ENCODE measurements at places on chromosomes 12 and 14. TPM values are rescaled to one million over a fixed set of nuclear protein-coding genes. Genes with fewer than 3 reads are reported as not detected.
A peak's percentile ranks its signal among the peaks of the same experiment; 100 is the strongest.

DNA sequence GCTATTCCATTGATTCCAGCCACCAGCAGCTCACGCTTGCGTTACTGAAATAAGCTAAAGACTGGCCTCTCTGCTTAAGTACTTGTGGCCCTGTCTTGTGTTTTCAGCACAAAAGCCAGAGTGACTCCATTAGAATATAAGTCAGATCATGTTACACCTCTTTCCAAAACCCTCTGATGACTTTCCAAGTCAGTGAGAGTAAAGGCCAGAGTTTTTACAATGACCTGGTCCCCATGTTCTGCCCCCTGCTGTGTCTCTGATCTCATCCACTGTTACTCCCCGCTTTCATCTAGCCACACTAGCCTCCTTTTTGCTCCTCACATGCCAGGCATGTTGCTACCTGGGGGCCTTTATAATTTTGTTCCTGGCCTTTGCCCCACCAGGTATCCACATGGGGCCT, 6.9 kb upstream of the CKAP4 start:
- no peaks in the 10 kb centered on the region for H3K27me3 ChIP-seq
- no peaks in the 10 kb centered on the region for H3K36me3 ChIP-seq
- peaks cover 6% of the 10 kb centered on the region for H3K4me1 ChIP-seq

DNA sequence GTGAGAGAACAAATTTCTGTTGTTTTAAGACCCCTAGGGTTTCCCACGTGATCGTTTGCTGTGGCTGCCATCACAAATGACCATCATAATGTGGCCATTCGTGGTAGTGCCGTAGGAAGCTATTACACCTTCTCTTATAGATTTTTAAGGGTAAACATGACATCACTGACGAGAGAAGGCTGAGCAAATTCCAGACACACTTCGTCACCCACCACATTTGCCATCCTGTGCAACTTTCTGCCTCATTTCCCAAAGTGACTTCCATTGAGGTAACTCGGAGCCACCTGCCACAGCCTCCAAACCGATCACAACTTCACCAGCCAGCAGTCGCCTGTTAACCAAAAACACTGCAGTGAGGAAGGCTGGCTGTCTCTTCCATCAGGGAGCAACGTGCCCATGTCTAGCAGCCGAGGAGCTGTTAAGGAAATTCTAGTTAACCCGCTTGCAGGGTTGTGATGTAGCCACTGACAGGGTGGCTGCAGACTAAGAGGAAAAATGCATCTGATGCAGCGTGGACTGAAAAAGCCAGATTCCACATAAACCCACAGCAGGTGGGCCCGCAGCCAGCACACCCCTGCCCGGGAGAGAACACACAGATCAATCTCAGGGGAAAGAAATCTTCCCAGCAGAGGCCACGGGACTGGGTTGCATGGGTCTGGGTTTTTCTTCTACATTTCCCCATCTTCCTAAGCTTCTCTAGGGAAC, 44.6 kb downstream of the CCDC85C start:
- peak overlapping the region; percentile 70 for H3K27ac ChIP-seq
- H3K36me3 ChIP-seq, result no peaks in the 10 kb centered on the region
- H3K27me3 ChIP-seq, result no peaks in the 10 kb centered on the region
- peaks cover 39% of the 10 kb centered on the region for H3K4me1 ChIP-seq

GRCh38 chr14:33774723-33775470, 176.0 kb downstream of the EGLN3 start:
- H3K27me3 ChIP-seq, result no peaks in the 10 kb centered on the region
- no peak overlapping the region for H3K4me3 ChIP-seq
- no peak for DNase-seq
- H3K36me3 ChIP-seq, result no peaks in the 10 kb centered on the region
- no peaks in the 10 kb centered on the region for H3K4me1 ChIP-seq

GRCh38 chr14:86420131-86420530, 890.2 kb downstream of the FLRT2 start:
- H3K4me1 ChIP-seq, result no peaks in the 10 kb centered on the region
- no peak overlapping the region for H3K4me3 ChIP-seq
- no peak overlapping the region for H3K27ac ChIP-seq
- DNase-seq, result no peak
- H3K36me3 ChIP-seq, result no peaks in the 10 kb centered on the region

DNA sequence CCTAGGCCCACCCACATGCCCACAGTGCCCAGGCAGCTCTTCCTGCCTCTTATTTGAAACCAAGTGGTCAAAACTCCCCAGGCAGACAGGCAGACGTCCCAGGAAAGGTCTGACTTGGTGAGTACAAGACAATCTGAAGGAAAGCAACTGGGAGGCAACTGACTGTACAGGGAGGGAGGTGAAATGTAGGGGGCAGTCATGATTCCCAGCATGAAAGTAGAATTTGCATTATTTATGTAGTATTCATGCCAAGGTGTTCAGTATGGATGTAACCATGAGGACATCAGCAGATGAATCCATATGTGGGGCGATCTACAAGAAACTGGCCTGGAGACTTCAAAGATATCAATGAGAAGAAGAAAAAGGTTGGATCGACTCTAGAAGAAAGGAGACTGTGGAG, 46.1 kb downstream of the SLC24A4 start:
- peaks cover 6% of the 10 kb centered on the region for H3K27me3 ChIP-seq
- no peaks in the 10 kb centered on the region for H3K36me3 ChIP-seq
- no peak overlapping the region for H3K4me3 ChIP-seq
- no peak for DNase-seq

- H3K4me1 ChIP-seq, result peaks cover 21% of the 10 kb centered on the region
- peak overlapping the region; percentile 93 for H3K27ac ChIP-seq
- DNase-seq, result peak; percentile 48
- no peaks in the 10 kb centered on the region for H3K27me3 ChIP-seq
- no peaks in the 10 kb centered on the region for H3K36me3 ChIP-seq
Observed at GRCh38 chr14:53151523-53152183, 1.5 kb downstream of the DDHD1 start.

DNA sequence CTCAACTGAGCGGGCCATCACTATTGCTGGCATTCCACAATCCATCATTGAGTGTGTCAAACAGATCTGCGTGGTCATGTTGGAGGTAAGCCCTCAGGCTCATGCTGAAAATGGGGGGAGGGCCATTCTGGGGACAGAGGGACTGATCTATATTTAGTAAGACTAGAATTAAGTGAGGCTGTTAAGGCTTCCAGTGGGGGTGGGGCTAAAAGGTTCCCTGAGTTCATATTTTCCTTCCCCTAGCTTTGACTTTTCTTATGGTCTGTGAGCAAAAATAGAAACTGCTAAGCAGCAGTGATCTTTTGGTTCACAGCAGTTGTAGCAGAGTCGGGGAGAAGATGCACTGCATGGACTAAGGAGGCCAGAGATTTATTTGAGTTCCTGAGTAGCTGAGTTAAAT, 9.2 kb downstream of the PCBP2 start:
- H3K36me3 ChIP-seq, result no peaks in the 10 kb centered on the region
- no peak overlapping the region for H3K4me3 ChIP-seq
- no peaks in the 10 kb centered on the region for H3K27me3 ChIP-seq
- DNase-seq, result no peak
- H3K4me1 ChIP-seq, result peaks cover 23% of the 10 kb centered on the region

- H3K4me3 ChIP-seq, result no peak overlapping the region
- H3K4me1 ChIP-seq, result no peaks in the 10 kb centered on the region
- no peaks in the 10 kb centered on the region for H3K36me3 ChIP-seq
- no peak overlapping the region for H3K27ac ChIP-seq
- no peak for DNase-seq
Observed at GRCh38 chr12:89977405-89978085, 268.9 kb upstream of the ATP2B1 start.

GRCh38 chr14:68775614-68776126, 17.2 kb downstream of the ZFP36L1 start:
- no peaks in the 10 kb centered on the region for H3K36me3 ChIP-seq
- no peak overlapping the region for H3K4me3 ChIP-seq
- H3K27me3 ChIP-seq, result no peaks in the 10 kb centered on the region
- no peak overlapping the region for H3K27ac ChIP-seq
- no peaks in the 10 kb centered on the region for H3K4me1 ChIP-seq

DNA sequence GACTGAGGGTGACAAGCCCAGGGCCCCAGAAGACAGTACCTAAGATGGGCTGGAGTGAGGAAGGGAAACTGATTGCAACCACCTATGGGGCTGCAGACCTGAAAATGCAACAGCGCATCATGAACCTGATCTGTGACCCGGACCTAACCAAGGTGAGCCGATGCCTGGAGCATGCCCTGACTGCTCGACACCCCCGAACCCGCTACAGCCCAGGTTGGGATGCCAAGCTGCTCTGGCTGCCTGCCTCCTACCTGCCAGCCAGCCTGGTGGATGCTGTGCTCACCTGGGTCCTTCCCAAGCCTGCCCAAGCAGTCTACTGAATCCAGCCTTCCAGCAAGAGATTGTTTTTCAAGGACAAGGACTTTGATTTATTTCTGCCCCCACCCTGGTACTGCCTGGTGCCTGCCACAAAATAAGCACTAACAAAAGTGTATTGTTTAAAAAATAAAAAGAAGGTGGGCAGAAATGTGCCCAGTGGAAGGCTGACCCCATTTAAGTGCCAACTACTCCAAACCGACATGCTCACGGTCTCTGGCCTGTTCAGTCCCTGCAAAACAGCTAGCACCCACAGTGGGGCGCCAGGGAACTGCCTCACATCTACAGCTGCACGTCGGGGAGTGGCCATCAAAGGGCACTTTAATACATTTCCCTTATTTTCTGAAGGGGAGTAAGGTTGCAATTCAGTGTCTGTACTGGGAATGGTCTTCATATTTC, 4.2 kb downstream of the RDH5 start:
- H3K4me3 ChIP-seq, result no peak overlapping the region
- H3K4me1 ChIP-seq, result peaks cover 12% of the 10 kb centered on the region
- H3K27me3 ChIP-seq, result no peaks in the 10 kb centered on the region
- no peaks in the 10 kb centered on the region for H3K36me3 ChIP-seq
- peak; percentile 76 for DNase-seq

DNA sequence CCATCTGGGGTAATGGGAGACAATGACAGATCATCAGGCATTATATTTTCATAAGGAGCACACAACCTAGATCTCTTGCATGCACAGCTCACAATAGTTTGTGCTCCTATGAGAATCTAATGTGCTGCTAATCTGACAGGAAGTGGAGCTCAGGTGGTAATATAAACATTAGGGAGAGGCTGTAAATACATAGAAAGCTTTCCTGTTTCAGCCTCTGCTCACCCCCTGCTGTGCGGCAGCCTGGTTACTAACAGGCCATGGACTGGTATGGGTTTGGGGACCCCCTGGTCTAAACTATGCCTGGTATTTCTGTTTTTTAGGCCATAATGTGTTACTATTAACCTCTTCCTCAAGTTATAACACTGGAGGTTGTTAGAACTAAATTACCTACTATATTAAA, 1373.7 kb downstream of the LRFN5 start:
- no peaks in the 10 kb centered on the region for H3K4me1 ChIP-seq
- DNase-seq, result no peak
- no peak overlapping the region for H3K4me3 ChIP-seq
- no peak overlapping the region for H3K27ac ChIP-seq
- no peaks in the 10 kb centered on the region for H3K36me3 ChIP-seq

GRCh38 chr14:68704736-68705720, 87.8 kb downstream of the ZFP36L1 start:
- H3K4me1 ChIP-seq, result peaks cover 14% of the 10 kb centered on the region
- no peaks in the 10 kb centered on the region for H3K36me3 ChIP-seq
- peak overlapping the region; percentile 91 for H3K27ac ChIP-seq
- H3K27me3 ChIP-seq, result no peaks in the 10 kb centered on the region
- H3K4me3 ChIP-seq, result no peak overlapping the region
- DNase-seq, result peak; percentile 87

- H3K4me1 ChIP-seq, result no peaks in the 10 kb centered on the region
- no peaks in the 10 kb centered on the region for H3K27me3 ChIP-seq
Observed at GRCh38 chr14:81478446-81478845, 55.2 kb downstream of the SEL1L start.

GRCh38 chr12:113232089-113232839, 11.0 kb downstream of the TPCN1 start:
- H3K27me3 ChIP-seq, result no peaks in the 10 kb centered on the region
- H3K27ac ChIP-seq, result peak overlapping the region; percentile 79
- H3K4me3 ChIP-seq, result no peak overlapping the region
- no peaks in the 10 kb centered on the region for H3K36me3 ChIP-seq
- H3K4me1 ChIP-seq, result peaks cover 87% of the 10 kb centered on the region

DNA sequence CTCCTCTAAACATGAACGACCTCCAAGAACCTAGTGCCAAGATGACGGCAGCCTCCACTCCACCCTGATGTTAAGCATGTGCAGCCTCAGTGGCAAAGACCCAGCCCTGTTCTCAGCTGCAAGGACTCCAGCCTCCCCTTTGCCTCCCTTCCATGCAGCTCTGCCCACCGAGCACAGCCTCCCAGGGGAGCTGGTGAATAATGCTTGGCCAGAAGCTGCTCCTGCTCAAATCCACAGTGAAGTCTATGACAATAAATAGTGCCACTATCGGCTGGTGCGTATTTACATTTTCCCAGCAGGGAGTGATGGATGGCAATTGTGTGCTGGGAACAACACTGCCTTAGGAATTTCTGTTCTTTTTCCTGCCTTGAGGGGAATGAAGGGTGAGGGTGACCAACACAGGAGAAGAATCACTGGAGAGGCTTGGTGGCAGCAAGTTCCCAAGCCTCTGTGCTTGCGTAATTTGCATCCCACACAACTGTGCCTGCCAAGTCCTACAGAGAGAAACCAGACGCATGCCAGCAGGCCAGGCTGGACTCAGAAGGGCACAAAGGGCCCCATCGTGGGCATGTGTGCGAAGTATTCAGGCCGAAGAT, 29.9 kb upstream of the TC2N start:
- H3K4me1 ChIP-seq, result no peaks in the 10 kb centered on the region
- no peak for DNase-seq
- H3K36me3 ChIP-seq, result no peaks in the 10 kb centered on the region

Gene GNB3
- not detected for total RNA-seq

Gene EXOC3L4
- 2.6 TPM for total RNA-seq

Gene RNU6-8
- not detected for total RNA-seq

Gene PPM1H
- 1.9 TPM for total RNA-seq

Gene LRRK2
- total RNA-seq, result 12.2 TPM

Gene KCNH3
- 0.30 TPM for total RNA-seq

Gene CIROP
- total RNA-seq, result not detected

Gene GPD1
- 4.9 TPM for total RNA-seq

Gene TNS2
- 158 TPM for total RNA-seq

Gene AKAP3
- 2.3 TPM for total RNA-seq

Gene RAB15
- total RNA-seq, result 3.8 TPM

Gene PAX9
- total RNA-seq, result not detected

Gene AHNAK2
- total RNA-seq, result 4.1 TPM

Gene RTL1
- 0.13 TPM for total RNA-seq

All from adrenal gland (tissue), 19 donors.